ENCODE measurements at places on chromosomes 3 and 15.

- DNase-seq: no peak
Measured at GRCh38 chr3:18635215-18635614, 210.1 kb upstream of the SATB1 start.

- DNase-seq: no peak
Measured at GRCh38 chr15:71448688-71449114, 333.4 kb downstream of the THSD4 start.

DNA sequence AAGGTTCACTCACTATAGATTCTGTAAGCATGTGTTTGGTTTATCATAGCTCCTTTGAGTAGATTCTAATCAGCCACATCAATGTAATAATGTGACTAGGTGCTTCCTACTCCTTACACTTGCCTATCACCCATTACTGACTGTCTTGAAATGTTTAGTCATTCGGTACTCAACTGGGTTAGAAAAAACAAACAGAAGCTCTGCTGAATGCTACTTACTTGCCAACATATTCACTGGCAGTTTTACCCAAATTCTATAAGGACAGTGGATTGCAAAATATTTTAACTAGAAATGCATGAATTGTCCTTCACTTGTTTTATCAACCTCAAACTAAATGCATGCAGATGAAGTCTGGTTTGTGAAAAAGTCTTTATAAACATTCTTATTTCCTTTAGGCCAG is 352.1 kb upstream of the ALCAM start:
- no peak for DNase-seq

DNA sequence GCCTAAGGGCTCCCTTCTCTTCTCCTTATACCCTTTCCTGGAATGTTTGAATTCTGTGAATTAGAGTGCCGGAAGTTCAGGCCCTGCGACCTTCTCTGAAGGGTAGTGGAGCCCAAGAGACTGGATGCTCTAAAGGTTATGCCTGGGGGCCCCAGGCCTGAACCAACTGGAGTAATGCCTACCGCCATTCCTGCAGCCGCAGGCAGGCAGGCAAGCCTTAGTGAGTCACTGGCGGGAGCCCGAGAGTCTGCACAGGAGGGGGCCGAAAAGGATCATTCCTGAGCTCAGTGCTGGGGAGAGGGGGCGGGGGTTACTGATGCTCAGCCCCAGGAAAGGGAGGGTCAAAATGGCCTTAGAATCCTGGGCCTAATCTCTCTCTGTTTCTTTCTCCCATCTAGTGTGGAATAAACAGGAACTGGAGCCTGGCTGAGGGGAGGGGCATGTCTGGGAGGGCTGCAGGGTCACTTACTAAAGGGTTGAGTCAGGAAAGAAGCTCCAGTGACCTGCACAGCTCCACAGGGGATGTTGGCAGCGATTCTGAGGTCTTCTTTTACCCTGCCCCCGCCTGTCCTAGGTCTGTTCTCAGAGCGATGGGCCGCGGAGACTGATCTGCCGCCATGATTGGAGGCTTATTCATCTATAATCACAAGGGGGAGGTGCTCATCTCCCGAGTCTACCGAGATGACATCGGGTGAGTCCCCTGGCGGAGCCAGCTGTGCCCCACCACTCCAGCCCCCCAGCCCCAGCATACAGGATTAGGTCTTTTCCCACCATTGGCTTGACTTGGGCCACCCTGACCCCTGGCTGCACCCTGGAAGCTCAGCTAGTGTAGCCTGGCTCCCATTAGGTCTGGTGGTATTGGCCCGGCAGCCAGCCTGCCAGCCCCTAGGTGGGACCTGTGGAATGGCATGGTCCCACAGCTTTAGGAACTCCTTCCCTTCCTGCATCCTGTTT is 2.0 kb downstream of the AP2M1 start:
- no peak for DNase-seq

DNA sequence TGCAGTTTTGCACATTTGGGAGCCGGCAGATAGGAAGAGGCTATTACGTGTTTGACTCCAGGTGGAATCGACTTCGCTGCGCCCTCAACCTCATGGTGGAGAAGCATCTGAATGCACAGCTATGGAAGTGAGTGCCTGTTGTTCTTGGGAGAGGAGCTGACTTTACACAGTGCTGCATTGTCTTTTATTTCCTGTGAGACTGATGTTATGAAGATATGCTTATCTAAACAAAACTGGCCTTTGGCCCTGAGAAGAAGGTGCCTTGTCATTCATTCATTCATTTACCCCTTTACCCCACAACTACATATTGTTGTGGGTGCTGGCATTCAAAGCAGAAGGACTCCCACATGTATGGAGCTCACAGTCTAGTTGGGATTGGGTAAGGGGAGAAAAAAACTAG is 32.6 kb downstream of the PSMD6 start:
- no peak for DNase-seq

- no peak for DNase-seq
Measured at GRCh38 chr3:183018421-183019192, 38.3 kb upstream of the DCUN1D1 start.

DNA sequence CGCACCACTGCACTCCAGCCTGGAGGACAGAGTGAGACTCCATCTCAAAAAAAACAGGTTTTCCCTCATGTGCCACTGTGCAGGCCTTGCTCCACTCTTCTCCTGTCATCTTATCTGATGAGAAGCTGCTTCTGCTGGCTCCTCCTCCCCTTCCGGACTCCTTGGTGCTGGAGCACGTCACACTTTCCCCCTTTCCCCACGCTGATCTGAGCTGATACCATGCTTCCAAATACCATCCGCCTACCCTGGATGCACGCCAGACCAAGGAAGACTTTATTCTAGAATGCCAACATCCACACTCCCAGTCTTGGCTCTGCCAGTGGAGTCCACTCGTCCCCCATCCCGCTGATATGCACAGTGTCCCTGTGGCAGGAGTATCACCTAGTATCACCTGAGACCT is 31.3 kb downstream of the HOMER2 start:
- no peak for DNase-seq

DNA sequence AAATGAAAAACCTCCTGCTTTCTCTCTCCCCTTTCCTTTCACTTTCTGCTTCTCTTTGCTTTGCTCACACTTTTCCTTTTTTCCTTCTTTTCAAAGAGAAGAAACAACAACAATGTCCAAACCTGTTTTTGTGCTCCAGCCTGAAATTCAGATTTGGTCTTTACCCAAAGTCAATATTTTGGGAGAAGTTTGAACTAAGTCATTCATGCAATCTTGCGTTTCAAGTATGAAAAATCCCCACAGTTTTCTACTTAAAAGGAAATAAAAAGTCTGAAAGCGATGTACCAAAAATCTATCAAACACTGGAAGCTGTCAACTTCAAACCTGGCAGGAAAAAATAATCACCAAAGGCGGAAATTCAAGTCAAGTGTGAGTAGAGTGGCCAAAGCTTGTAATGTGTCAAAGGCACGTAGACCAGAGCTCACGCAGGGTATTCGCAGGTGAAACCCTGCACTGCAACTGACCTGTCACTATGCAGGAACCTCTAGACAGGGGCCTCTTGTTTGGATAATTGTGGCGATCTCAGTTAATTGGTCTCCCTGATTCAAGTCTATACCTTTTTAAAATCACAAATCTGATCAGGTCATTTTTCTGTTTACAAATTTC is 118.8 kb upstream of the GALNT15 start:
- no peak for DNase-seq

DNA sequence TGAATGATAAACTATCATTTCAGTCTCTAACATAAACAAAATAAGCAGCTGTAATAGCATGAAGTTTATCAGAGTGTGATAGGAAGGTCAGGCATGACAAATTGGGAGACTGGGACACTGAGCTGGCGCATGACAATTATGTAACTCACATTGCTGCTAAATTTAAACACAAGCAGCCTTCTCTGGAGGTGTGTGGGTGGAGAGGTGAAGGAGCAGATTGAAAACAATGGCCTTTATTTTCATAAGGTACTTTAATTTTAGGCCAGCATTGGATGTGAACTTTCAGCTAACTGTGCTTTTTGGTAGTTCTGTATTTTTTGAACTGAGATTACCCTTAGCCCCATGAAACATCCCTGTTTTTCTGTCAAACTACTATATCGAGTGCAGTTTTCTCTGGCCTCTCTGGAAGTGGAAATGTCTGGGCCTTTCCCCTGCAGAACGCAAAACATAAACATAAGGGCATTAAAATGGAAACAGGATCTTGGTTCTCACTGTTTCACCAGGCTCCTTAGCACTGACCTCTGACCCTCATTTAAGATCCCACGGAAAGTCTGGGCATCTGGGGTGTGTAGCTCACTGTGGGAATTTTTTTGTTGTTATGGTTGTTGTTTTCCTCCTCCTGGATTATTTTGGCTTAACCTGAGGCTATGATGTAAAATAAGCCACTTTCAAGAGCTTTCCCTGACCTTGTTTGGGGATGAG is 160.1 kb upstream of the DPH6 start:
- DNase-seq: no peak

GRCh38 chr15:23026218-23026617 is 13.2 kb downstream of the TUBGCP5 start:
- DNase-seq: no peak

DNA sequence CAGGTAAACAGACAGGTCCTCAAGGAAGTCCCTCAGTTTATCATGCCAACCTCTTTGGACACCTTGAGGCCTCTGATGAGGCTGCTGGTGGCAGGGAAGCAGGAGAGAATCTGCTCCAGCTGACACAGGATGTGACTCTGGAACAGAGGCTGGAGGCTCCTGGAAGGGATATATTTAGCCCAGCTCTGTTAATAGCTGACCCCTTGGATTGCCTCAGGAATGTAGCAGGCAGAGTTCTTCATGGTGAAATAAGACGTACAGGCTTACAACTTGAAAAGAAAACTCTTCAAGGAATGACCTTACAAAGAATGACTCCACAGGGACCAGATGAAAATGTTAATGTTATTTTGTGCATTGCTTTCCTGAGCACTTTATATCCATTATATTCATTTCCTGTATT is 90.5 kb downstream of the AQP9 start:
- no peak for DNase-seq

DNA sequence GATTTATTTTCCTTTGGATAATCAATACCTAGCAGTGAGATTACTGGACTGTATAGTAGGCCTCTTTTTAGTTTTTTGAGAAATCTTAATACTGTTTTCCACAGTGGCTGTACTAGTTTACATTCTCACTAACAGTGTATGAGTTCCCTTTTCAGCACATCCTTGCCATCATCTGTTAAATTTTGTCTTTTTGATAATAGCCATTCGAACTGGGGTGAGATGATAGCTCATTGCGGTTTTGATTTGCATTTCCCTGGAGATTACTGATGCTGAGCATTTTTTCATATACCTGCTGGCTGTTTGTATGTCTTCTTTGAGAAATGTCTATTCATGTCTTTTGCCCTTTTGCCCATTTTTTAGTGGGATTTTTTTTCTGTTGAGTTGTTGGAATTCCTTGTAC is 210.8 kb downstream of the CGGBP1 start:
- no peak for DNase-seq

GRCh38 chr3:160773722-160774121 is 17.7 kb downstream of the PPM1L start:
- no peak for DNase-seq

- DNase-seq: no peak
Measured at GRCh38 chr3:189096092-189096491, 75.7 kb upstream of the TPRG1 start.

DNA sequence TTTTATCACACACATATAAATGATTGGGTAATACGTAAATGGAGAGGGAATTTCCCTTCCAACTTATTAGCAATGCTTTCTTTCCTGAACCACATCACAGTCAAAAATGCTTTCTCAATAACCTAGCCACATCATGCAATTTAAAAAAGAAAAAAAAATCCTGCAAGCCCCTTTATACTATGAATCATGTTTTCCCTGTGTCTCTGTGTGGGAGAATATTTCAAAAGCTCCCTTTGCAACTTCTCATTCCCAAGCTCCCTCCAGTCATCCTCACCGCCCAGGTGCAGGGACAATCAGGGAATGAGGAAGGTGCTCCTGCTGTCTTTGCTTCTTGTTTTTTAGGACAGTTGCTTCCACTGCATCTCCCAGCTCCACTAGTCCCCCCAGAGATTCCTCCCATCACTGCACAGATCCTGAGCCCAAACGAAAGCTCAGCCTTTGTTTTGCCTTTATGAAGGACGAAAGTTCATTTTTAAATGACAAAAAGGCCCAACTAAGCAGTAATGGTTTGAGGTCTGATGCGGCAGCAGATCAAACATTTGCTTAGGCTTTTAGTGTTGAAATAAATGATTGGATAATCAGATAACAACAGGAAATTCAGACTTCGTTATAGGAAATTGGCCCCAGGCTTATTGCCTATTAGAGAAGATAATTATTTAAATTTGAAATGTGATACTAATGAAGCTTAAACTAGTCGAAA is 47.8 kb upstream of the ADGRG7 start:
- DNase-seq: no peak

- no peak for DNase-seq
Measured at GRCh38 chr15:57859130-57859685, 152.7 kb downstream of the POLR2M start.

GRCh38 chr15:60932051-60932915 is 296.8 kb downstream of the RORA start:
- peak; percentile 39 for DNase-seq

- DNase-seq: no peak
Measured at GRCh38 chr3:172155897-172156585, 116.7 kb downstream of the FNDC3B start.

DNA sequence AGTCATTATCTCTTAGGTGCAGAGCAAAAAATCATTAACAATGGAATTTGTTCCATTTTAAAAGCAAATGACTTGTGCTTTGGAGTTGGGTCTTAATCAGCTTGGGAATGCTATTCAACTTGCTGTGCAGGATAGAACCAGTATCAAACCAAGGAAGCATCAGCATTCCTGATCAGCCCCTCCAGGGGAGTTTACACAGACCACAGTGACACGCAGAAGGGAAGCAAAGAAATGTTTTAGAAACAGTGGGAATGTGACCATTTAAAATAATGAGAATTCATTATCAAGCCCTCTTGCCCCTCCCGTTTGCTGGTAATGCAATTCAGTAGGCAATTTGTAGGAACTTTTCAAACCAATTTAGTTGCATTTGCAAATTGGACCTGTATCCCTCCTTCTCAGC is 155.1 kb downstream of the LRTM1 start:
- DNase-seq: no peak

GRCh38 chr3:147403511-147403910 is 2.8 kb downstream of the ZIC4 start:
- no peak for DNase-seq

GRCh38 chr3:62142331-62143085 is 230.8 kb downstream of the FEZF2 start:
- no peak for DNase-seq

- no peak for DNase-seq
Measured at GRCh38 chr15:71971905-71972304, 146.0 kb downstream of the MYO9A start.

DNA sequence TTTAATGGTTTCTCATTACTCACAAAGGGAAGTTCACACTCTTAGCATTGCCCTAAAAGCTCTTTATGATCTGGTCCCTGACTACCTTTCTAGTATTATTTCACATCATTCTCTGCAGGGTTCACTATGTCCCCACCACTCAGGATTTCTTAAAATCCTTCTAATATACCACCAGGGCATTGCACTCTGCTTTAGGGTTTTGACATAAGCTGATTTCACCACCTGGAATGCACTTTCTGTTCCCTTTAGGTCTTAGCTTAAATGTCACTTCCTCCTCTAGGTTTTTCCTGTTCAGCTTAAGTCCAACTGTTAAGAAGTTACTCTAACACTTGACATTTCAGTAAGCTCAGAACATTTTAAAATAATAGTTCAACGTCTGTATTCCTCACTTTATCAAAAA is 81.7 kb downstream of the HCN4 start:
- DNase-seq: no peak

Measured in stimulated activated CD4-positive, alpha-beta T cell treated with anti-CD3 and anti-CD28 coated beads, Interleukin-12 subunit alpha, Interleukin-12 subunit beta, amount 100 ng/mL, for 4 hours (primary cell).